AG10803 (cell line): ENCODE measurements at places on chromosomes 2 and 18.

DNA sequence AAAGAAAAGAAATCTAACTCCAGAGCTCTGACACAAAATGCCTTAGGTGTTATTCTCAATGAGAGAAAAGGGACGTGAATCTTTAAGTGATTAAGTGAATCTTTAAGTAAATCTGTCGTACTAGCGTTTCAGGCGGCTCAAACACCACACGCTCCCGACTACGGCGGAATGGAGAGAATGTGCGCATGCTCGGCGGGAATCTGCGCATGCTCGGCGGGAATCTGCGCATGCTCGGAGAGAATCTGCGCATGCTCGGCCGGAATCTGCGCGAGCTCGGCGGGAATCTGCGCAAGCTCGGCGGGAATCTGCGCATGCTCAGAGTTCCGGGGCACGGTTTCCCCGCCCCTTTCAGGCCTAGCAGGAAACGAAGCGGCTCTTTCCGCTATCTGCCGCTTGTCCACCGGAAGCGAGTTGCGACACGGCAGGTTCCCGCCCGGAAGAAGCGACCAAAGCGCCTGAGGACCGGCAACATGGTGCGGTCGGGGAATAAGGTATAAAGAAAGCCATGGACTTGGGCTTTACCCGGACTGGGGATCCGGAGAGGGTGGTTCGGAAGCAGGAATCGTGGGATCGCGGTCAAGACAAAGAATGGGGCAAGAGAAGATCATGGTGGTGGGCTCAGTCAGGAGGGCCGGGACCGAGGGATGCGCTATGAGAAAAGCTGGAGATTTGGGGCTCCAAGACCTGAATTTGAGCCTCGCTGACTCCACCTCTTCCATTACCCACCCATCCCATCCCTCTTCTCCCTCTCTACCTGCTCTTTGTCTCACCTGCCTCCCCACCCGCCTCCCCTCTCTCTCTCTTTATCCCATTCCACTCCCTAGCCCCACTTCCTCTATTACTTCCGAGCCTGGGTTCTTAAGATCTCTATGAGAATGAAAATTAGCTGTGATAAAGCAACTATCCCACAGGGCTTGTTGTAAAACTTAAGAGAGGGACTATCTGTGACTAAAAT, at the start of gene XRCC5:
Gene XRCC5, plus strand, starts transcription at position 382 of the 955 bp plus-strand sequence. Its CDS starts 89 bp downstream, at position 471.
- DNase-seq = peak; percentile 95

GRCh38 chr2:130341562-130342019, 1.1 kb upstream of the IMP4 start:
- DNase-seq = no peak

- no peak for DNase-seq
These were observed 29.0 kb upstream of the EPAS1 start for GRCh38 chr2:46268196-46268595.

DNA sequence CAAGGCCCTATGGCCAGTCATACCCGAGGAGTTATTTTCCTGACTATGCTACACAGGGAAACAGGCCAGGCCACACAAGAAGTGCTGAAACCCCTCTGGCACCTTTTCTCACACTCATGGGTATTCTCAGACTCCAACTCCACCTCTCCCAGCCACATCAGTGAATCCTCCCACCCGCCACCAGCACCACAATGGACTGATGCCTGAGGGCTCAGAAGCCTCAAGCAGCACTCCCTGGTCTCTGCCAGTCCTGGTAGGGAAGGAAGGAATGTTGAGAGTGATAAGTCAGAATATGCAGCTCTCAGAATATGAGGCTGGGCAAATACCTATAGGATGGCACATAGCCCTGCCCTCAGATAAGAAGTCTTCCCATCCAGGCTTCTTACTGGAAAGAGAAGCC, 391.1 kb downstream of the ALK start:
- no peak for DNase-seq

GRCh38 chr18:50720325-50720674, 99.5 kb downstream of the MRO start:
- no peak for DNase-seq

- peak; percentile 81 for DNase-seq
These were observed 6.4 kb downstream of the TNS1 start for GRCh38 chr2:217996361-217996760.

DNA sequence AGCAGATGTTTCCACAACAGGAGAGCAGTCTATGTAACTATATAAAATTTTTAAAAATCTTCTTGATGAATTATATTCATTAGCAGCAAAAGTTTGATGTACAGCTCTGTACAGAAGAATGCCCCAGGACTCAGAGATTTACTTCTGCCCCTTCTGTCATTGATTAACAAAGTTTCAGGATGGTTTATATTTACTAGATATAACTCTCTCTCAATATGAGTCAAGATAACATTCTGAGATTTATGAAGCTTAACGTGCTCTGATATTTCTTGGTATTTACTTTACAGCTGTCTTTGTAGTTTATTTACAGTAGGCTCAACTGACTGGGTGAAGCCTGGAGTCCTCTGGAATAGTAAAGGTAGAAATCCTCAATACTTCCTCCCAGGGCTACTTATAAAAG, 93.6 kb upstream of the HNMT start:
- no peak for DNase-seq

DNA sequence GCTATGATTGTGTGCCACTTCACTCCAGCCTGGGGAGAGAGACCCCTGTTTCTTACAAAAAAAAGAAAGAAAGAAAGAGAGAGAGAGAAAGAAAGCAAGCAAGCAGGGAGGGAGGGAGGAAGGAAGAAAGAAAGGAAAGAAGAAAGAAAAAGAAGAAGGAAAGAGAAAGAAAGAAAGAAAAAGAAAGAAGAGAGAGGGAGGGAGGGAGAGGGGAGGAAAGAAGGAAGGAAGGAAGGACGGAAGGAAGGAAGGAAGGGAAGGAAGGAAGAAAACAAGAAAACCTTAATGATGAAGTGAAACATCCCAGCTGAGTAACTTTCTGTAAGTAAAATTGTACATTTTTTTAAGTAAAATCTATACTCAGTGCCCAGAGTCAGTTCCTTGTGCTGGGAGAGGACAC, 75.5 kb upstream of the GLS start:
- DNase-seq = no peak

DNA sequence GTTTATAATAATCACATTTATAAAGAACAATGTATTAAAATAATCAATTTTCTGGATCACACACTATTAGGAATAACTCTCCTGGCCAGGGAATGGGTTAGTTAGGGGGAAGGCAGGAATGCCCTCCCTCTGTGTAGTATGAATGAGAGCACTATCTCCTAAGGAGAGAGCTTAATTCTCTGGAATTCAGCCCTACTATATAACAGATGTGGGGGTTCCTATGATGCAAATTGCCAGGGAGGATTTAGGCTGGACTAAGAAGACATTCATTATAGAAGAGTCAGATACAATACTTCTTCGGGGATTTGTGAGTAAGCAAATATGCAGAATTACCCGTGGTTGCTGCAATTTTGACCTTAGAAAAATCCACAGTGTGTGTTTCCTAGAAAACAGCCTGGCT, 250.1 kb upstream of the VRK2 start:
- no peak for DNase-seq

GRCh38 chr2:238380785-238381184, 45.9 kb upstream of the ASB1 start:
- peak; percentile 75 for DNase-seq

DNA sequence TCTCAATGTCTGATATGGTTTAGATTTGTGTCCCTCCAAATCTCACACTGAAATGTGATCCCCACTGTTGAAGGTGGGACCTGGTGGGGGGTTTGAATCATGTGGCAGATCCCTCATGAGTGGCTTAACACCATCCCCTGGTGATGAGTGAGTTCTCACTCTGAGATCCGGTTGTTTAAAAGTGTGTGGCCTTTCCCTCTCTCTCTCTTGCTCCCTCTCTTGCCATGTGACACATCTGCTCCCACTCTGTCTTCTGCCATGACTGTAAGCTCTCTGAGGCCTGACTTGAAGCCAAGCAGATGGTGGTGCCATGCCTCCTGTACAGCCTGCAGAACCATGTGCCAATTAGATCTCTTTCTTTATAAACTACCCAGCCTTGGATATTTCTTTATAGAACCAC, 108.8 kb downstream of the RBMS1 start:
- DNase-seq = no peak

GRCh38 chr18:22459491-22459890, 41.8 kb upstream of the CTAGE1 start:
- DNase-seq = no peak

- no peak for DNase-seq
These were observed 32.3 kb downstream of the UBXN4 start for GRCh38 chr2:135773917-135774316.

- no peak for DNase-seq
These were observed 174.1 kb downstream of the DDX1 start for GRCh38 chr2:15765686-15766302.

GRCh38 chr18:41244591-41245037, 710.4 kb upstream of the PIK3C3 start:
- DNase-seq = no peak
